ENCODE measurements at places on chromosomes 7 and 10.

DNA sequence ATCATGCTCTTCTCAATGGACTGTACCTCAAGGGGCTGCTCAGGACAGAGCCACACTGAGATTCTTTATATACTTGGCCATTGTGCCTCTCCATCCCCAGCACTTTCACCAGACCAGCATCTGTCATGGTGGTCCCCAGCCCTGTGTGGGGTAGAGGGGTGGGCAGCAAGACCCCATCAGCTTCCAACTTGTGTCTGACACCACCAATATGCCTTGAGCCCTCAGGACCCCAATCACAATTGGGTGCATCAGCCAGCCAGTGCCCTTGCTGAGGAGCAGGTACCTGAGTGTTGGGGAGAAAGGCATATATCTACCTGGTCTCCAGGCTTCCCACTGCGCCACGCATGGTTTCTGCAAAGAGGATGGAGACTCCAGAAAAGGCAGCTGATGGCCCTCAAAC, 56.3 kb downstream of the GRID1 start:
- no peak for DNase-seq

- DNase-seq: no peak
These were observed 6.4 kb upstream of the TSPAN12 start for GRCh38 chr7:120864141-120864900.

GRCh38 chr10:44278837-44279324, 106.0 kb downstream of the CXCL12 start:
- no peak for DNase-seq

DNA sequence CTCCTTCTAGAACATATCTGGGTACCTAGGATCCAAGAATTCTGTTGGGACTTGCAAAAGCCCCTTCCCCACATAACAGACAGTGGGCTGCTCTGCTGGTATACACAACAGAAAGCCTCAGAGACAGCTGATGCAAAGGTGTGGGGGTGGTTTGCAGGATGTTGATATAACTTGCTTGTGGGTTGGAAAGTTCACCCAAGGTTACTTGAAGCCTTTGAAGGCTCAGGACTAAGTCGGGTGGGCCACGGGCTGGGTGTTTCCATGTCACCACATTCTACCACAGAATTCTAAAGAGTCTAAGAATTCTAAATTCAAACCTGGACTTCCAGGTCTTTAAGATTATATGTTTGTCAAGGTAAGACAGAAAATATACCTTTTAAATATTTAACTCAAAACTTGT, 7.4 kb upstream of the NRCAM start:
- DNase-seq: no peak

GRCh38 chr10:72625276-72625607, 637 bp downstream of the MICU1 start:
- no peak for DNase-seq

GRCh38 chr7:32616625-32617024, 121.3 kb downstream of the AVL9 start:
- no peak for DNase-seq

DNA sequence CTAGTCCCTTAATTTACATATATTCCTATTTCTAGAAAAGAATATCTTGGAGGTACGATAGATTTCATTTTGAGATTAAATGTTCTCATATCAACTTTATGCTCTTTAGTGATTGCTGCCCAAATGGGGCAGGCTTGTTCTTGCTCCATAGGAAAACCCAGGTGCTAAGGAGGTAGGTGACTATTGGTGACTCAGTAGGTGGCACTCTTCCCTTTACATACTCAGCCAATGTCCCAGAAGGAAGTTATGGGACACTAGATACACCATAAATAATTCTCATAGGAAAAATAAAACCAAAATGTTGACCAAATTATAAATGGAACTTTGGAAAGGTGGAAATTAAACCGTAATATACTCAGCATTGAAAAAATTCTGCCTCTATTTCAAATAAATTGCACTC, 4.0 kb downstream of the SKAP2 start:
- no peak for DNase-seq

DNA sequence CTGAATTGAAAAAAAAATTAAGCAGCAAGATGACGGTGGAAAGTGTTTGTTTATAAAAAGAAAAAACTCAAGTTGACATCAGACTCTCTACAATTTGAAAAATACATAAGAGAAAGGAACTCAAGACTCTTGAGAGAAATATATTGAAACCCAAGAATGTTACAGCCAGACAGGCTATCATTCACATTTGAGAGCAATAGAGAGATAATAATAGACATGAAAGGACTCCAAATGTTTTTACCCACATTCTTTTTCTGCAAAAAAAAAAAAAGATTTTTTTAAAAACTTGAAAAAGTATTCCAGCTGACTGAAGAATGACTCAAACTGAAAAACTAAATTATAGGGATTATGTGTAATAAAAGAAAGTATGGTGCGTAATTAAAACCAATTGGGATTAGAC, 532.4 kb downstream of the INHBA start:
- DNase-seq: no peak

DNA sequence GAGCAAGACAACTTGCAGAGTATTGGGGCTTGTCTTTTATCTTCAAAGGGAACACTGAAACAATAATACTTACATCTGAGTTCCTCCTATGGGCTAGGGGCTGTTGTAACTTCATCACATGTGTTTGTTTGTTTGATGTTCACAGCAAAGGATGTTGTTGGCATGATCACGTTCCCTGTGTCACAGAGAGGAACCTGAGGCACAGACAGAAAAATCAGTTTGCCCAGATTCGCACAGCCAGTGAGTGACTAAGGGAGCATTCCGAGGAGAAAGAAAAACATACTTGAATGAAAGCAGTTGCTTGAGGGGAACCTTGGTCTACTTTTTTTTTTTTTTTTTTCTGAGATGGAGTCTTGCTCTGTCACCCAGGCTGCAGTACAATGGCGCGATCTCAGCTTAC, 87.2 kb upstream of the PFKP start:
- DNase-seq: no peak

- no peak for DNase-seq
These were observed 192.4 kb downstream of the SDK1 start for GRCh38 chr7:3493499-3493898.

- DNase-seq: no peak
These were observed 259.9 kb downstream of the PTPRN2 start for GRCh38 chr7:158327571-158328180.

Data from putamen (tissue), 1 donor.